ENCODE measurements at places on chromosomes 3 and 15.

GRCh38 chr3:46361408-46362283 lies 7.7 kb downstream of the CCR2 start:
- no peak for DNase-seq

DNA sequence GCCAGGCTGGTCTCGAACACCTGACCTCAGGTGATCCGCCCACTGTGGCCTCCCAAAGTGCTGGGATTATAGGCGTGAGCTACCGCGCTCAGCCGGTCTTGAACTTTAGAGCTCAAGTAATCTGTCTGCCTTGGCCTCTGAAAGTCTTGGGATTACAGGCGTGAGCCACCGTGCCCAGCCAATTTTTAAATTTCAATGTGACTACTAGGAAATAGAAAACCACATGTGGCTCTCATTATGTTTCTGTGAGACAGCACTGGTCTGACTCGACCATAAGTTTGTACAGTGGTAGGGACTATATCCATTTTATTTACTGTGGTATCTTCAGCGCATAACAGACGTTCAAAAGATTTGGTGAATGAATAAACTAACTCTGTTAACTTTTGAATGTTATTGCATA lies 9.1 kb downstream of the ZFAND6 start:
- DNase-seq, result no peak

GRCh38 chr3:169629895-169630294 lies 33.6 kb downstream of the MECOM start:
- no peak for DNase-seq

DNA sequence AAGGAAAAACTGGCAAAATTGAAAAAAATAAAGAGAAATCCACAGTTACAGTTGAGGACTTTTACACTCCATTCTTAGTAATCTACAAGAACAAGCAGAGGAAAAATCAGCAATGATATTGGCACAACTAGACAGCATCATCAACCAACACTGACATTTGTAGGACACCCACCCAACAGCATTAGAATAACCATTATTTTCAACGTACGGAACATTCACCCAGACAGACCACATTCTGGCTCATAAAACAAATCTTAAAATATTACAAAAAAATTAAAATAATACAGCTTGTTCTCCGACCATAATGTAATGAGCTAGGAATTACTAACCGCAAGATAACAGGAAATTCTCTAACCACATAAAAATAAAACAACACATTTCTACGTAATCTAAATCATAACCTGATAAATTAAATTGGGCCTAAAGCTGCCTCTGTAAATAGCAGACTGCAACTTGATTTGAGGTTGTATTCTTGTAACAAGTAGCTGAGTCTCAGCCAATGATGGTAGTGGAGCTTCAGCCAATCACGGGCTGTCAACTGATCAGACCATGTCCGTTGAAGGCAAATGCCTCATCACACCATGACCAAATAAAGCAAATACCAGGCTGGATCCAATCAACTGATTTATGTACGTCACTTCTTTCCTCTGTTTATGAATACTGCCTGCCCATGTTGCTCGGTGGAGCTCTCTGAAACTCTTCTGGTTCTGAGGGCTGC lies 9.2 kb downstream of the PLSCR4 start:
- DNase-seq, result no peak

- DNase-seq, result no peak
Observed at GRCh38 chr15:55669270-55669669, 73.7 kb downstream of the PRTG start.

DNA sequence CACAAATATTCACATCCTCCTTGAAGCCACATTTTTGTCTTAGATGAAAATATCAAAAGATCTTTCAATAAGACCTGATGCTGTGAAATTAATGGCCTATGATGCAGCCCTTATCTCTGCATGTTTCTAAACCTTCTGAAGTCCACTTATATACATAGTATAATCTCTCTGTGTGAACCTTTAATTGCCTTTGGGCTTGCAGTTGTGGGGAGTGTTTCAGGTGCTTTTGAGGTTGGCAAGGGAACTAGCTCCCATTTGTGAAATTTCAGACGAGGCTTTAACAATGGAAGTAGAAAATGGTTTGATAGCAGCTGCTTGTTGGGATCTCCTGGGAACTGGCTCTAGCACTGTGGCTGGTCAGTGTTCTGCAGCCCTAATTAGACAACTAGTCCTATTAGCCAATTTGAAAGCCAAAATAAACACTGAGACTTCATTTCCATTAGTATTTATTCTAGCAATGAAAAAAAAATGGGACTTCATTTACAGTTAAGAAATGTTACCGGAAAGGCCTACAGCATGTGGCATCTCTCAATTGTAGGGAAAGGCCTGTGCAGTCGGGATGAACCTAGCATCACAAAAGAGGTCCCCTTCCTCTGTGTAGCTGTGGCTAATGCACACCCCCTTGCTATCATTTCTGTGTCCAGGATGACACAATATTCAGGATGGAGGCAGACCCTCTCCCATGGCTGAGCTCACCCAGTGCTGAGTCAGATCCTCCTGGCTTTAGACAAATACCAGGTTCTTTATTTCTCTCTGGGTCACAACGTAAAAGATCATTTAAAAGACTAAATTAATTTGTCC lies 140.7 kb upstream of the TRIM42 start:
- no peak for DNase-seq

GRCh38 chr3:18334837-18335601 lies 90.1 kb downstream of the SATB1 start:
- no peak for DNase-seq

DNA sequence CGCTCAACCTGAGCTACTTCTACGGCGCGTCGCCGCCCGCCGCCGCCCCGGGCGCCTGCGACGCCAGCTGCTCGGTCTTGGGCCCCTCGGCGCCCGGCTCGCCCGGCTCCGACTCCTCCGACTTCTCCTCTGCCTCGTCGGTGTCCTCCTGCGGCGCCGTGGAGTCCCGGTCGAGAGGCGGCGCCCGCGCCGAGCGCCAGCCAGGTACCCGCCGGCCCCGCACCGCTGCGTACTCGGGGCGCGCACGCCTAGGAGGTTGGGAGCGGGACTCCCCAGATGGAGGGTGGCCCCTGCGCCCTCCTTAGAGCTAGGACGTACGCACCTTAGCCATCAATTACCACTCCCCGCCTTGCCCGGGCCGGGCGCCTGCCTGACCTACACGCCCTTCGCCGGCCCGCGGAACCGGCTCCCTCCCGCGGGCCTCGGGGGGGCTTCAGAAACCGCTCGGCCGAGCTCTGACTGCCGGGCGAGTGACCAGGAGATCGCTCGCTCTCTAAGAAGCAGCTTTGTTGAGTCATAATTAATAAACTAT lies 466 bp downstream of the NFKBIZ start:
- DNase-seq, result peak; percentile 85

DNA sequence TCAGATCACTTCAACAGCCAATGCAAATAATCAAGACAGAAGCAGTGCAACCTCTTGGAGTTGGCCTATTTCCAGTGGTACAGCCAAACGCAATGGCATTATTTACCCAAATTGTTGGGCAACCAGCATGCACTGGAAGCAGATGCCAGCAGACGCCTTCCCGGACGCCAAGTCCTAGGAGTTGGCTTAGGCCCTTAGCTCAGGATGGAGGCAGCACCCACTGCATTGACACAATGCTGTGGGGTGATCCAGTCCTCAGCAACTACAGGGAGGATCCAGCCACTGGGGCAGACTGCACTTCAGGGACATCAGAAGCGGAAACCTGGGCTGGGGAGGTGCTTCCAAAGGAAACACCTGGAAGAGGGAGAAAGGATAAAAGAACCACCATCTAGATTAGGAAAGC lies 290.4 kb downstream of the FAM43A start:
- no peak for DNase-seq

GRCh38 chr3:191336833-191337232 lies 6.5 kb upstream of the UTS2B start:
- no peak for DNase-seq

GRCh38 chr3:14440168-14440518 lies 37.7 kb downstream of the SLC6A6 start:
- DNase-seq, result no peak

DNA sequence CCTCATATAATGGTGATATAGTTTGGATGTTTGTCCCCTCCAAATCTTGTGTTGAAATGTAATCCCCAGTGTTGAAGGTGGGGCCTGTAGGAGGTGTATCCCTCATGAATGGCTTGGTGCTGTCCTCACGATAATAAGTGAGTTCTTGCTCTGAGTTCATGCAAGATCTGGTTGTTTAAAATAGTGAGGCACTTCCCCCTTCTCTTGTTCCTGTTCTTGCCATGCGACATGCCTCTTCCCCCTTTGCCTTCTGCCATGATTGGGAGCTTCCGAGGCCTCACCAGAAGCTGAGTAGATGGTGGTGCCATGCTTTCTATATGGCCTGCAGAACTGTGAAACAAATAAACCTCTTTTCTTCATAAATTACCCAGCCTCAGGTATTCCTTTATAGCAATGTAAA lies 39.2 kb downstream of the REC114 start:
- no peak for DNase-seq

- peak; percentile 17 for DNase-seq
Observed at GRCh38 chr3:119239206-119239820, 1.4 kb downstream of the B4GALT4 start.

DNA sequence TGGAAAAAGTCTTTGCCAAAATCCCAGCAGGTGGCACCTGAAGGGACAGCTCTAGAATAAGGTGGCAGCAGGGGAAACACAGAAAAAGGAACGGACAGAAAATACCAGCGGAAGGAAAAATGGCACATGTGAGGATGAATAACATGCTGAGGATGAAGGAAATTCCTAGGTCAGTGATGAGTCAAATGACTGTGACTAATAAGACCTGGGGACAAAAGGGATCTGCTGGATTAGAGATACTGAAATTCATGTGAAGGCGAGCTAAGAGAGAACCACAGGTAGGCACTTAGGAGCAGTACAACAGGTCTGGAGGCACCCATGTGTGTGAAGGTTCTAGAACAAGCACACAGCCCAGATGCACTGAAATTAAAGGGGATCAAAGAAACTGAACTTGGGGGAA lies 482.5 kb downstream of the FOXP1 start:
- DNase-seq, result no peak

- DNase-seq, result no peak
Observed at GRCh38 chr3:7271631-7272030, 410.7 kb downstream of the GRM7 start.

DNA sequence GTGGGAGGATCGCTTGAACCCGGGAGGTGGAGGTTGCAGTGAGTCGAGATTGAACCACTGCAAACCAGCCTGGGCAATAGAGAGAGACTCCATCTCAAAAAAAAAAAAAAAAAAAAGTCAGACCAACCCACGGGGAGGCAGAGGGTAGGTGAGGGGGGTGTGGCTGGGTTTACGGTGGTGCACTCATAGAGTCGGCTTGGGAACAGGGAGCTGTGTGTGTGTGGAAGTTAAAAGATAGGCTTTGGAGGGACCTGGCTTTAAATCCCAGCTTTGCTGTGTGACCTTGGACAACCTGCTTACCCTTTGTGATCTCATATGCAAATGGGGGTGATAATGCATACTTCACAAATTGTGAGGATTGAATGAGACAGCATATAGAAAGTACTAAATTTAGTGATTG lies 10.0 kb upstream of the ISLR2 start:
- DNase-seq, result no peak

DNA sequence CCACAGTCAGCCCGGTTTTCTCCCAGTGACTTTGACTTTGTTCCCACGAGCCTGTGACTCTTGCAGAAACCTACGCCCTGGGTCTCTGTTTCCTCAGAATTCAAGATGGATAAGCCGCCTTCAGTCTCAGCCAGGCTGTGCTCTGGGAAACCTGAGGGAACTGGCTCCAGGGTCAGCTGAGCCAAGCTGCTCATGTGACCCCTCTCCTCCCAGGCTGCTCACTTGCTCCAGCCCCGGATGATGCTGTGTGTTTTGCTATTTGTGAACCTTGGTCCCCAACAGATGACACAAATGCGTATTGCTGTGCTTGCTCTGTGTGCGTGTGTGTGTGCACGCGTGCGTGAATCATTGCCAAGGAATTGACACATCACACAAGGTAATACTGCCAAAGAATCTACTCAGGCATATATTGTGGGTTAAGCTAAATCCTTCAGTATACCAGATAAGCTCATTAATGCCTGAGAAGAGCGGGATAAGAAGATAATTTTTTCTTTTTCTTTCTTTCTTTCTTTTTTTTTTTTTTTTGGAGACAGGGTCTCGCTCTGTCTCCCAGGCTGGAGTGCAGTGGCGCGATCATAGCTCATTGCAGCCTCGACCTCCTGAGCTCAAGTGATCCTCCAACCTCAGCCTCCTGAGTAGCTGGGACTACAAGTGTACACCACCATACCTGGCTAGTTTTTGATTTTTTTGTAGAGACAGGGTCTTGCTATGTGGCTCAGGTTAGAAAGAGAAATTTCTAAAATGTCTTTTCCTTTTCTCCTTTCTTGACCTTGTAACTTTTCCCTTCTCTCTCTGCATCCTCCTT lies 29.2 kb upstream of the UMPS start:
- no peak for DNase-seq

DNA sequence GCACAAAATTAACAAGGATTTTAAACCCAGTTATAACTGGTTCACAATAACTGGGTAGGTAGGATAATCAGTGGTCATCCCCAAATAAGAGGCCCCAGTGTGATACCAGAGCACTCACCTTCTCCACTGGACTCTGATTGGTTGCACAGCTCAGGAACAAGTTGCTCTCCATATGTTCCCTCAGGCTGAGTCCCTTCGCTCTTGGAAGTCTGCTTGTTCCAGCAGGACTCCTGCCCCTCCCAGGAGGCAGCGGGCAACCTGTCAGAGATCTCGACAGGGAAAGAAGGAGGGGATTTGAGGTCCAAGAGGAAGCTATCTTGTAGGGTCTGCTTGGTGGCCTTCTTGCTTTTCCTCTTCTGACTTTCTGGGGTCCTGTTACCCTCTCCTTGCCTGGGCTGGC lies 51.6 kb upstream of the HEG1 start:
- peak; percentile 18 for DNase-seq

- DNase-seq, result no peak
Observed at GRCh38 chr3:159654183-159655134, 334.2 kb upstream of the IL12A start.

DNA sequence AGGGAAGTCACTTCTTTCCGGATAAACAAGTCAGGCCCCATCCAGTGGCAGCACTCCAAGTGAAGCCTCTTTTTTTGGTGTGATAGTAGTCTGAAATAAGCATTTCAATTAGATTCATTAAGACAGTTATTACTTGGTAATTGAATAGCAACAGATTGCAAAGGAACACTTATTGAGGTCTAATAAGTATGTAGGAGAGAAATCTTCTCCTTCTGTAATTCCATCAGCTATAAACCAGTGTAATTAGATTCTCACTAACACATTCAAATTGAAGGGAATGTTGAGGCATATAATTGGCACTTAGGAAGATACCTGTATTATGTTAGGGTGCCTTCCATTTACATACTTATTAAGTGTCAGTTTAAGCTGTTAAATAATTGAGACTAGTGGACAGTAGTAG lies 73.9 kb downstream of the SEMA6D start:
- DNase-seq, result no peak

- peak; percentile 62 for DNase-seq
Observed at GRCh38 chr15:98311566-98312188, 336.7 kb upstream of the IGF1R start.

DNA sequence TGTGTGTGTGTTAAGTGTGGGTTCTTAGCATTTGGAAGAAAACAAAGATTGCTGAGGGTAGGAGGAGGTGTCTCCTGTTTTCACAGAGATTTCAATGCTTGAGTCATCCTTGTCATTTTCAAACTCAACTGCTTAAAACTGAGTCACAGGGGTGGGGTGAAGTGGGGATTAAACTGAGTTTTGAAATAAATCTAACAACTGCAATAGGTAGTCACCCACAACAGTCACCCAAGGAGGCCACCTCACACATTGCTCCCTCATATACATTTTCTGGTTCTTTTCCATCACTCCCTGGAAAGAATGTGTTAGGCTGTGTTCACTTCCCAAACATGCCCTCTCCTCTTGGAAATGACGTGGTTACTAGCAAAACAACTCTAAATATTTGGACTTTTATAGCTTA lies 187.7 kb upstream of the CMC1 start:
- DNase-seq, result no peak

- no peak for DNase-seq
Observed at GRCh38 chr3:190118438-190118837, 2.3 kb downstream of the P3H2 start.

All from erythroblast (primary cell).